Stimulated activated CD8-positive, alpha-beta memory T cell treated with anti-CD3 and anti-CD28 coated beads, Interleukin-7, amount 100 ng/mL, for 1 hour (primary cell): ENCODE measurements at places on chromosomes 7 and 10.

DNA sequence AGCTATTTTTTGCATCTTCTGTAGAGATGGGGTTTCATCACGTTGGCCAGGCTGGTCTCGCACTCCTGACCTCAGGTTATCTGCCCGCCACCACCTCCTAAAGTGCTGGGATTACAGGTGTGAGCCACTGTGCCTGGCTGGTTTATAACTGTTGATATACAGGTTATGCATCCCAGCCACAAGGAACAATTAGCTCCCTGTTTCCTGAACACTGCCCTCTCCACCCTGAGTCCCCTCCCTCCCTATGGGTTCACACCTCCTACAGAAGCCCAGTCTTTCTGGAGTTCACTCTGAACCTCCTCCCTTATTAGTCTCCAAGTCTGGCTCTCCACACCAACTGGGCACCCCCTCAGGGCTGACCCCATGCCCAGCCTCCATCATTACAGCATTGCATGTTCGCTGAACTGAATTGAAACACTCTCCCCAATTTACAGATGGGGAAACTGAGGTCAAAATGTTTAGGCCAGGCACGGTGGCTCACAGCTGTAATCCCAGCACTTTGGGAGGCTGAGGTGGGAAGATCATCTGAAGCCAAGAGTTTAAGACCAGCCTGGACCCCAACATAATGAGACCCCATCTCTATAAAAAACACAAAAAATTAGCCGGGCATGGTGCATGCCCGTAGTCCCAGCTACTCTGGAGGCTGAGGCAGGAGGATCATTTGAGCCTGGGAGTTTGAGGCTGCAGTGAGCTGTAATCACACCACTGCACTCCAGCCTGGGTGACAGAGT lies 1.7 kb upstream of the CLIP2 start:
- no peak for DNase-seq

- DNase-seq, result no peak
These were observed 9.2 kb downstream of the TLX1 start for GRCh38 chr10:101140084-101140949.

GRCh38 chr7:51827631-51828030 lies 511.0 kb upstream of the COBL start:
- no peak for DNase-seq

DNA sequence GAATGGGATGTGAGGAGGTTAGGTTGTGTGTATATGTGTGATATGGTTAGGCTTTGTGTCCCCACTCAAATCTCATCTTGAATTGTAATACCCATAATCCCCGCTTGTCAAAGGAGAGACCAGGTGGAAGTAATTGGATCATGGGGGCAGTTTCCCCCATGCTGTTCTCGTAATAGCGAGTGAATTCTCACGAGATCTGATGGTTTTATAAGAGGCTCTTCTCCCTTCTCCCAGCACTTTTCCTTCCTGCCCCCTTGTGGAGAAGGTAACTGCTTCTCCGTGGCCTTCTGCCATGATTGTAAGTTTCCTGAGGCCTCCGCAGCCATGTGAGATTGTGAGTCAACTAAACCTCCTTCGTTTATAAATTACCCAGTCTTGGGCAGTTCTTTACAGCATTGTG lies 47.3 kb downstream of the NPVF start:
- no peak for DNase-seq

DNA sequence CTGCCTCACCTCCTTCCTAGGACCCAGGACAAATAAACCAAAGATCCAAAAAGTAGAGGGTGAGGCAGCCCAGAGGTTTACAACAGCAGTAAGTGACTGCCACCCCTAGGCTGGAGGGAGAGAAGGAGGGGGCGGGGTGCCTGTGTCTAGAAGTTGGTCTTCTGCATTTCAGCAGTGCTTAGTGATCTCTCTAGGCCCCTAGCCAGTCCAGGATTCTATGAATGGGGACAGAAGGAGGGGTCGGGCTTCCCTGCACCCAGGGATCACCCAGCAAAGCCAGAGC lies 62.8 kb upstream of the KDM7A start:
- no peak for DNase-seq
